ENCODE measurements at places on chromosomes 3 and 15. TPM values are rescaled to one million over a fixed set of nuclear protein-coding genes. Genes with fewer than 3 reads are reported as not detected.

DNA sequence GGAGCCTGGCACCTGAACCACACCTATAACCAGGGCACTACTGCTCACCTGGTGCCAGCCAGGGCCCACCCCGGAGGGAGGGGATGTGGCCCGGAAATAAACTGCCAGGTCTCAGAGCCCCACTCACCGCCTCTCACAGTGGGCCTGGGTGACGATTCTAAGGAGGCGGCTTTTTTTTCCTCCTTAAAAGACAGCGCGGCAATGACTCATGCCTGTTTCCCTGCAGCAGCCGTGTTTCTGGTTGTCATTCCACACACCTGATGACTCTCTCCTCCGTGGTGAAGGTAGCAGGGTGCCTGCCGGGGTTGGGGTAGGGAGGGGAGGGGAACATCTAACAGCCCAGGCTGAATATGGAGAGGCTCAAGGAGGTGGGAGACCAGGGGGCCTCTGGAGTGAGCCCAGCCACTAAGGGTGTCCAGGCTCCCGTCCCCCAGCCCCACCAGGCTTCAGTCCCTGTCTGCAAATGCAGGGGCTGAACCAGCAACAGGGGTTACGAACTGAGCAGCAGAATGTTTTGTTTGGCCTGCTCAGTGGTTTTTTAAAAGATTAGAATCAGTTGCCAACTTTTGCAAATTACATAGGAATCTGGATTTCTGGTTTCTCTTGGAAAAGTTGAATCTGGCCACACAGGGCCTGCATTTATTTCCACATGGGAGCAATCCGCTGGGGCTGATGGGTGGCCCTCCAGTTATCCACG lies 127.3 kb upstream of the LINGO1 start:
- DNase-seq = no peak

GRCh38 chr3:175386630-175387029 lies 527.5 kb downstream of the NAALADL2 start:
- peak; percentile 65 for DNase-seq

The ZNF592 gene
- total RNA-seq = 11.2 TPM

The P2RY14 gene
- not detected for total RNA-seq

- DNase-seq = no peak
Measured at GRCh38 chr3:53813229-53813628, 33.0 kb downstream of the CHDH start.

DNA sequence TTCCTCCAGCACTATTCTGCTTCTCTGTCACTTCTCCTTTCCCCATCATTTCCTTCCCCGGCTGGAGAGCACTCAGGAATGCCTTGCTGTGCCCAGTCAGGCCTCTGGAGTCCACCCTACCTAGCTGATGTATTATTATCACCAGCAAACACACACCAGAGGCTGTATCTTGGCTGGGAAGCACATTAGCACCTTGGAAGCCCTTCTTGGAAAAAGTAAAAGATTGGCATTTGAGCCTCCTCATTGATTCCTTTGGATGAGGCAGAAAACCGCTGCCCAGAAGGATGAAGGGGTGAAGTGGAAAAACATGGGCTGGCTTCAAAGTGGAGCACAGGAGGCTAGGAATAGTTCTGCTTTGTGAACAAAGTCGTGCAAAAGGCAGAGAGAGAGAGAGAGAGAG lies 244.3 kb downstream of the RPLP1 start:
- DNase-seq = no peak

The CHRM5 gene
- under 0.01 TPM for total RNA-seq

Measured in fibroblast of villous mesenchyme (primary cell).